ENCODE measurements at places on chromosomes 7 and 10. TPM values are rescaled to one million over a fixed set of nuclear protein-coding genes. Genes with fewer than 3 reads are reported as not detected.

The PLAC9 gene
- 81.2 TPM for polyA plus RNA-seq

The SLC29A4 gene
- 22.2 TPM for polyA plus RNA-seq

DNA sequence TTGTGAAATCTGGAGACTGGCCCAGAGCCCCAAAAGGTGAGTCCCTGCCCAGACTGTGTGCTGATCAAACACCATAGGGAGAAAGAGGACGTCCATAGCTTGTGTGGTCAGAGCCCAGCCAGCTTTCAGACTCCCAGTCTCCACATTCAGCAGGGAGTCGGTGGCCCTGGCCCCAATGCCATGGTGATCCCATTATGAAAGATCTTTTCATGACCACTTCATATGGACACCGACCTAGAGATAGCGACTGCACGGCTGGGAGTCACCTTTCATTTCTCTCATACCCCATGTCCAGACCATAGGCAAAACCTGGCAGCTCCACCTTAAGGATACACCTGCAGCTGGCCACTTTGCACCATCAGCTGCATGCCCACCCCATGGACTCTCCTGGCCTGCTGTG is 126.4 kb downstream of the ARHGAP22 start:
- no peak for DNase-seq

GRCh38 chr10:4344492-4344994 is 481.5 kb upstream of the AKR1E2 start:
- DNase-seq = peak; percentile 99

- peak; percentile 52 for DNase-seq
Observed at GRCh38 chr7:134831862-134832261, 52.4 kb downstream of the CALD1 start.

The TMEM270 gene
- not detected for polyA plus RNA-seq

GRCh38 chr10:101446071-101446470 is 92.1 kb downstream of the BTRC start:
- DNase-seq = no peak

GRCh38 chr10:128310971-128311658 is 184.9 kb upstream of the MKI67 start:
- no peak for DNase-seq

DNA sequence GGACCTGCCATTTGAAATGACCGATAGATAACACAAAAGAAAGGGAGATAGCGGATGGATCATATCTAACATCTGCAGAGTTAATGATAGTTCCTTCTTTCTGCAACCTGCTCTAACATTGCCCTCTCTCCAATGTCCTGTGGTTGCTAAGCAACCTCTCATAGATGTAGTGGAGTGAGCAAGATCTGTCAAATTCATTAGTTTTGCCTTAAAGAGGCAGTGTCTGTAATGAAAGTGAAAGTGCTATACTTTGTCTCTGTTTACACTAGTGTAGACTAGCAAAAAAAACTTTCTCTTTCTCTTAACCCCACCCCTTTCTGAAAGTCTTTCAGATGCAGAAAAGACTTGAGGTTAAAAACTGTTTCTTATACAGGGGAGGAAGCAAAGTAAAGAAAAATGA is 1196.9 kb downstream of the SORCS3 start:
- DNase-seq = peak; percentile 45

- DNase-seq = no peak
Observed at GRCh38 chr10:7972367-7972766, 82.1 kb upstream of the GATA3 start.

The AGAP5 gene
- 8.0 TPM for polyA plus RNA-seq

- DNase-seq = no peak
Observed at GRCh38 chr7:5349437-5350173, 66.9 kb downstream of the SLC29A4 start.

GRCh38 chr10:74086317-74086716 is 64.3 kb downstream of the AP3M1 start:
- DNase-seq = no peak

- peak; percentile 73 for DNase-seq
Observed at GRCh38 chr10:64396105-64396708, 875.0 kb downstream of the REEP3 start.

DNA sequence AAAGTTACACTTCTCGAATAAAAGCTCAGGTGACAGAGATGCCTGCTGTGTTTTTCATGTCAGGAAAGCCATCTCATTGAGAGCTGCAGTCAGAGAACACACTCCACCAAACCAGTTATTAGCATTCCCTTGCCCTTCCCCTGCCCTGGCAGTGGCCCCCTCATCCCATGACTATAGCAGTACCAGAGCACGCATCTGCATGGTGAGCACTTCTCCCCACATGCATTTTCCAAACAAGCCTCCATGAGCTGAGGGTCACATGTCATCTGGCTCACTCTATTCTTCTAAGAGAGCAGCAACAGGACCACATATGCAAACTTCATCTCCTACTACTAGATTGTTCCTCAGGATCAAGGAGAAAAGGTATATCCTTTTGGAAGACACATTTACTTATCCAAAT is 42.4 kb upstream of the FGL2 start:
- DNase-seq = no peak

The MMRN2 gene
- 19.7 TPM for polyA plus RNA-seq

DNA sequence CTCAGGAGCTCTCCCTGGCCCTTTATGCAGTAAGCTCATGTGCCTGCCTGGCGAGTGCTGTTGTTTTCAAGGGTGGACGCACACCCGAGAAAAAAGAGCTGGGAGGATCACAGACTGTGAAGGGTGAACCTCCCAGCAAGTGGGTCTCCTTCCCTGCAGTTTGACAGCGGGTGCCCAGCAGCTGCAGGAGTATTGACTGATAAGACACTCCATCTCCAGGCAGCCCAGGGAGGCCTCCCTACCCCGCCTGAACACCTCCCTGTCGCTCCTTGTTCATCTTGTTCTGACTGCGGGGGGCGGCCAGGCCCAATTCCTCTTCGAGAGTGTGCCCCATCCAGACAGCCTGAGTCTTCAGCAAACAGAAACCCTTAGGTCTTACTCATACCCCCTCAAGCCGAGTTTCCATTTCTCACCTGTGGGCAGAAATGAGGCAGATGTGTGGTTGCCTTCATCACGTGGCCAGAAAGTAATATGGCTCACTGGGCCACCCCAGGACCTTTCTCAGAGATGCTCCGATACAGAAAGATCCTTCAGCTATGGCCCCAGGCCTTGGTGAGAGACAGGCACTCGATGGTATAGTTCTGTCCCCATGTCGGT is 17.2 kb downstream of the MDH2 start:
- no peak for DNase-seq

- DNase-seq = peak; percentile 5
Observed at GRCh38 chr7:146826329-146826728, 709.7 kb downstream of the CNTNAP2 start.

- DNase-seq = no peak
Observed at GRCh38 chr7:107109955-107110354, 58.8 kb upstream of the HBP1 start.

DNA sequence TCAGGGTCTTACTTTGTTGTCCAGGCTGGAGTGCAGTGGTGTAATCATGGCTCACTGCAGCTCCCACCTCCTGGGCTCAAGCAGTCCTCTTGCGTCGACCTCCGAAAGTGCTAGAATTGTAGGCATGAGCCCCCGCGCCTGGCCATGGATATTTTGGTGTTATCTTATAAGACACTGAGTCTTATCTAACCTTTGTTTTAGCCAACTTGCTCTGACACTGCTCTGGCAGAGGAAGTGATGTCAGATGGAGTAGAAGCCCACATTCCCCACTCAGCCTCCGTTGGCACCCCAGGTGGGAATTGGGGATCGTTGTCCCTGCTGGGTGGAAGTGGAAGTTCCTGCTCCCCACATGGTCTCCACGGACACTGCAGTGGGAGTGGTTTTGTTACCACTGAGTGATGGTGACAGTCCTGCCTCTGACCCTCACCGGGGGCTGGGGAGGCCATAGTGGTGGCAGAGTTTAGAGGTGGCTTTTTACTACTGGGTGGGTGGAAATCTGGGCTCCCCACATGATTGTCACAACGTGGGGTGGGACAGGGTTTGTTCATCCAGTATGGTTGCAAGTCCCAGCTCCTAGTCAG is 98.9 kb downstream of the ANKRD61 start:
- no peak for DNase-seq

DNA sequence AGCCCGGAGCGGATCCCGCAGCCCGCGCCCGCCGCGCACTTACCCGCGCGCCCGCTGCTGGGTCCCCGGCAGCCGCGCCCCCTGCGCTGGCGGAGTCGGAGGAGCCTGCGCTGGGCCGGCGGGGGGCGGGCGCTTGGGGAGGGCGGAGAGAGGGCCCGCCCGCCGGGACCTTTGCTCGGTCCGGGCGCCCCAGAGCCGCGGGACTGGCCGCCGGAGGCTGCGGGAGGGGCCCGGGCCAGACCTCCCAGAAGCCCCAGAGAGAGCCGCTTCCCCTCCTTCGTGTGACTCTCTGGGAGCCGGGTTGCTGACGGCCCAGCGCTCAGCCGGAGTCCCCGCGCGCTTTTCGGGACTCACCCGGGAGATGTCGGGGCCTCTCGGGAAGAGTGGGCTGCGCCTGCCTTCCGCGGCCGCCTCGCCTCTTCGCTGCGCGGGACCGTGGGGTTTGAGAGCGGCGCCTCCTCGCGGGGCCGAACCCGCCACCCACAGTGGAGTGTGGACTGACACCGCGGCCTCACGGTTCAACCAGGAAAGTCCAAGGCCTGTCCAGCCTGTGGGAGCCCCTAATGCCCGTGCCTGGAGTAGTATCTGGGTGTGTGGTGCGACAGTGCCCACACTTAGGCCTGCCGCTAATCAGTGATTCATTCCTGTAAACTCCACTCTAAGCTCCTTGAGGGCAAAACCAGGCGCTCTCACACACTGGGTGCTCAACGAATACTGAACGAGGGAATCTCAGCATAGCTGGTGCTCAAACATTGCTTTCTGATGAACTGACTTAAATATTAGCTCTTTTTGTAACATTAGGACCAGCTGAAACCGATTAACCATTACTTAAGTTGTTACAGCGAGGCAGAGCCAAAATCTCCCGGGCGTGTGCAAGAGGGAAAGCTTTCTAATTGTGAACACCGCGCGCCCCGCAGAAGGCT is at the start of gene GSDME:
Gene GSDME (minus strand): TSS at position 112 of the 923 bp plus-strand sequence. CDS start 7,690 bp downstream, outside the sequence.
- DNase-seq = no peak

The AGBL3 gene
- polyA plus RNA-seq = 2.3 TPM

The TMEM273 gene
- polyA plus RNA-seq = 7.1 TPM

The C10orf105 gene
- polyA plus RNA-seq = 0.16 TPM

DNA sequence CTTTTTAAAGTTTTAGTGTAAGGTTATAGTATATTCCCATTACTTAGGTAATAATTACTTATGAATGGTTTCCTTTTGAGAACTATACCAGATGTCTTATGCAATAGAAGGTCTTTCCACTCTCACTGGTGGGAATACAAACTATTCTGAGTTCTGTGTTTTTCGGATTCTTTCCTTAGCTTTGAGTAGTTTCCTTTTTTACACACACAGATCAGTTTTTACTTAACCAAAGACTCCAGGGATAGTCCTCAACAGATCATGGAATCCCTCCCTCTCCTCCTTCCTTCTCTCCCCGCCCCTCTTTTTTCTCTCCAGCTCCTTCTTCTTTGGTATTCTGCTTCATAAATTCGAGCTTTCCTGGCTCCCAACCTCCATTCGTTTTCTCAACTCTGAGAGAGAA is 13.3 kb downstream of the COPG2 start:
- DNase-seq = peak; percentile 70

GRCh38 chr10:36538953-36539586 is 586.3 kb upstream of the ANKRD30A start:
- DNase-seq = no peak

DNA sequence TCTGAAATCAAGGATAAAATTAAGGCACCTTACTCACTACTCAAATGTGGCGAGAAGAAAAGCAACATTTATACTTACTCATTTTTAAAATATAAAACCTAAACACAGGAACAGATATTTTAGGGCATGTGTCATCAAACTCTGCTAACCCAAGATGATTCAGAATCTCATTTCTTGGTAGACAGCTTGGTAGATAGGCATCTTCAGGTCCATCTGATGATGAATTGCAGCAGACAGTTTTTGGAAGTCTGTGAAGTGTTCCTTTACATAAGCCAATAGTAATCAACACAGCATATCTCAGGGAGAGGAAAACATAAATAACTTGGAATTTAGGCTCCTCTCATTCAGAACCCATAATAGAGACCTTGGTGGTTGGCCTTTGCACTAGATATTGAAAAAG is 3.4 kb downstream of the HIPK2 start:
- no peak for DNase-seq

GRCh38 chr7:33248671-33249070 is 119.3 kb downstream of the BBS9 start:
- peak; percentile 42 for DNase-seq

GRCh38 chr10:87546210-87546609 is 41.5 kb downstream of the MINPP1 start:
- no peak for DNase-seq

The CFAP46 gene
- 0.27 TPM for polyA plus RNA-seq

GRCh38 chr7:75722373-75722772 is 16.4 kb downstream of the HIP1 start:
- no peak for DNase-seq

DNA sequence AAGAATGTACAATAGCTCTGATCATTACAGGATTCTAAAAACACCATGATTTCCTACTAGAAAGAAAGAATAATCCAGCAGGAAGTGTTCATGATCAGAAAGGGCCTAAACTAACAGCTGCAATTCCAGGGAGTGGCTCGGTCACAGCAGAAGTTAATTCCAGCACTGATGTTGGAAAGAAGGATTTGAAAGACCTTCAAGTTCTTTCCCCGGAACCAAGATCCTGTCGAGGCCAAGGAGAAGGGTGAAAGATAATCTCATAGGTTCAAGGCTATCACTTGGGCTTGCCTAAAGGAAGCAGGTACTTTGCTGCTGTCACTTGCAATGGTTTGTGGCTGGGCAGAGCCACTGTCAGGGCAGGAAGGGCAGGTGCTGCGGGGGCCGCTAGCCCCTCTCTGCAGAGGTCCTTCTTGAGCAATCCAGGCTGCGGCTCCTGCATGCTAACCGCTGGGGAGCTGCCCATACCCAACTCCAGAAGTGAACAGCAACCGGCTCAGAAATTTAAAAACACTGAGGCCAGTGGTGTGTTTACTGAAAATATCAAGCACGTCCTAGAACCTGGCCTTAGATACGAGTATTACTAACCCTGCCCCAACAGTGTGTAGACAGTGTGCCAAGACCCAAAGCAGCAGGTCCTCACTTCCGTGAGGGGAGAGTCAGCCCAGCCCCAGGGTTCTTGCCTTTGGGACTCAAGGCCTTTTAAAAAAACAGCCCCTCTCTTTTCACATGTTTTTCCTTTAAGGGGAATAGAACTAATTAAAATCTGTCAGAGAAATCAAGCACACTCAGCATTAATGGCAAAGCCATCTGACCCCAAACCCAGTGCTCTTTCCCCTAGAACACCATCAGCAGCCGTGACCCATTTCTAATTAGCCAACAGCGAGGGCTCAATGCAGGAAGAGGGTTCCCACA is 76.8 kb downstream of the VIPR2 start:
- DNase-seq = no peak

The PNLIPRP3 gene
- polyA plus RNA-seq = not detected

- DNase-seq = no peak
Observed at GRCh38 chr7:104886651-104887050, 127.4 kb upstream of the KMT2E start.

- no peak for DNase-seq
Observed at GRCh38 chr10:128697437-128697836, 571.2 kb upstream of the MKI67 start.

DNA sequence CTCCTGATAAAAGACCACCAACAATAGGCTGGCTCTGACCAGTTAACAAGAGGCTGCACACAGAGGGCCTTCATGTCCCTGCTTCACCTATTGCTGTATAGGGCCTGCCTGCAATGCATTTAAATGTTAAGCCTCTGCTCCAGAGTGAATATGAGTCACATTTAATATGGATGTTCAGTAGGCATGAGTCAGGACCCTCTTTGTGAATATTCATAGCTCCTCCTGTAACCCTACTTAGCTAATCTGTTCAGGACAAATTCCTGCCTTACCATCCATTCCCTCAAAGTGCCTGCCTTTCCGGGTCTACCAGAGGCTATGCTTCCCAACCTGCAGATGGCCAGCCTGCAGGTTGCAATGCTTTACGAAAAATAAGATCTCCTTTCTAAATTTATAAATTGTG is 32.5 kb downstream of the ARHGAP22 start:
- DNase-seq = no peak
